ENCODE measurements at places on chromosomes 4 and X.

DNA sequence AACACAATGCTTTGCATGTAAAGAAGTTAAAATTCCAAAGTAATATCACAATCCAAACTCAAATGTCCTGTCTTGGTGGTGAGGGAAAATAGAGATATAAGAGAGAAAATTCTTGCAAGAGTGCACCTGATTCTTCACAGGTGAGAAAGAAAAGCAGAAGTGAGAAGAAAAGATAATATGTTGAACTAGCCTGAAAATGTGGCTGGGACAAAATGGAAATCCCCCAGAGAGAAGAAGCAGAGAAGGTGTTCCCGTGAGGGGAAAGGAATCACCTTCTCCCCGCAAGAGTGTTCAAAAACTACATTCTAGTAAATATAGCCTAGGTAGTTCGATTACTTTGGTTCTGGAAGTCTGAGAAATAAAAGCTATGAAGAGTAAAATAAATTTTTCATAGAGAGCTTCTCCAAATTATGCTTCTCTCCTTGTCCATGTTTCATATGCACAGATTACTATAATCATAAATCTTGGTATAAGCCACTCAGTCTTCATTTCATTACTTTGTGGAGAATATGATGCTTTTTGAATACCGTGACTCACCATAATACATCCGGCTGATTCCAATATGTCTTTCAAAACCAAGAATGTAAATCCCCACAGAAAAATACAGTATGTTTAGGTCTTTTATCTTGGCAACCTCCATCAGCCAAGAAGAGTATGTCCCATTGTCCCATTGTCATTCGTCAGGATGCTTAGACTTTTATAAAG, 63.1 kb downstream of the COX18 start:
- no peak for DNase-seq

DNA sequence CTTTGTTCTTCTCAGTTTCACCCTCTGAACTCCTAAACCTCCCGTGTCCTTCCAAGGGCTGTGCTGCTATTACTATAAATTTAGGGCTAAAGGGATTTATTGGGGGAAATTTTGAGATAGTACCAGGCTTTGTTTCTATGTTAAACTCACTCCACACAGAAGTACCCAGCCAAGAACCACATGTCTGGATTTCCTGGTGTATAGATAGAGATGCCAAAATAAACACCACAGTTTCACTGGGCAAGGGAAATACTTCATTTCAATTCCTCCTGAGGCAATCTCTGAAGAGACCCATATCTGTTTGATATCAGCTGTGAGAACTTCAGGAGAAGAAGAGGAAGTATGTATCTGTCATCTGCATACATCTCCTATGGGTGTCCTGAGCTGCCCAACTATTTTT, 21.7 kb upstream of the CLNK start:
- no peak for DNase-seq

- DNase-seq, result no peak
Measured at GRCh38 chr4:106953036-106953705, 82.9 kb downstream of the DKK2 start.

- no peak for DNase-seq
Measured at GRCh38 chrX:16807548-16807947, 21.3 kb downstream of the TXLNG start.

GRCh38 chr4:86961605-86962295, 26.9 kb downstream of the AFF1 start:
- DNase-seq, result peak; percentile 52

- no peak for DNase-seq
Measured at GRCh38 chr4:147117431-147117830, 171.8 kb upstream of the TTC29 start.

DNA sequence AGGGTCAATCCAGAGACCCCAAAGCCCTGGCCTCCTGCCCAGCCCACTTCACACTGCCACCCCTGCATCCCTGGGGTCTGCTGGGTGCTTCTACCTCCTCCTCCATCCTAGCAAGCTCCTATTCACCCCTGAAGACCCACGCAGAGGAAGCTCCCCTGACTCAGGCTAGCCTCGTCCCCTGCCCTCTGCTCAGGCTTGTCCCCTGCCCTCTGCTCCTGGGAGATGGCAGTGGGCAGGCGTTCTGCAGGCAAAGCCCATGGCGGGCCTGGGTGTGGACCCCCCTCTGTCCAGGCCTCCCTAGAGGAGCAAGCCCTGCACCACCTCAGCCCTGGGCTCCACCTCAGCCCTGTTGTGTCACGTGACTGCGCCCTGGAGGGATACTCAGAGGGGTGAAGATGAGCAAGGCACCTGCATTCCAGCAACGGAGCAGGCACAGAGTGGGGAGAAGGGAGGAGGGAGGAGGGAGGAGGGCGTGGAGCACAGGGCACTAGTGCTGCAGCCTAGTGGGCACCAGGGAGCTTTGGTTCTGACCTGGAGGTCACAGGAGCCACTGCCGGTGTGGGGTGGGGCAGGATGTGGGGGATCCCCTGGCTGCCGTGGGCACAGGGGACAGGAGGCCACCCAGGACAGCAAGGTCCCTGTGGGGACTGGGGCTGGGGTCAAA, 27.6 kb upstream of the FGFR3 start:
- no peak for DNase-seq

DNA sequence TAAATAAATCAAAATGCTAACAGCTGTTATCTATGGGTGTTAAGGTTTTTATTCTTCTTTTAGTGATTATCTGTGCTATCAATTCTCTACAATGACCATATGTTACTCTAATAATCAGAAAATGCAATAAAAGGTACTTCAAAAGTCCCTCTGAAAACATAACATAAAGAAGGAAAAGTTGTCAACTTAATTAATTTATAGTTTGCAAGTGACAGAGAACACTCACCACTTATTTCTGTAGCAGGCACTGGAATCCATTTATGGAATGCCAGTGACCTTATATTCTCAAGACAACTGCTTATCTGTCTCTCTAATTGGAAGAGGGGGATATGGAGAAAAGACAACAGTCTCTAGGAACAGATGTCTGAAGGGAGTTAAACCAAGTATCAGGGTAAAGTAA, 25.6 kb upstream of the PLS3 start:
- no peak for DNase-seq

DNA sequence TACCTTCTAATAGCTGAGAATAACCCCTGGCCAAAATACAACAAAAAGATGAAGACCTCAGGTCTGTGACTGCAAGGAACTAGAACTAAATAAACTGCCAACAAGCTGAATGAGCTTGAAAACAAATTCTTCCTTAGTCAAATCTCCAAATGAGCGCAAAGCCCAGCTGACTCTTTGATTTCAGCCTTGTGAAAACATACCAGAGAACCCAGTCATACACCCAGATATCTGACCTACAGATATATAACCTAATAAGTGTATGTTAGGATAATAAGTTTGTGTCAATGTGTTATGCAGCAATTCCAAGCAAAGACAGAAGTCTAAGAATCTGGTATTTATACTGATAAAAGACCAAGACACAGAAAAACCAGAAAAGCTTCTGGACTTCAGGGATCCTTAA, 38.0 kb upstream of the ADGRL3 start:
- no peak for DNase-seq

DNA sequence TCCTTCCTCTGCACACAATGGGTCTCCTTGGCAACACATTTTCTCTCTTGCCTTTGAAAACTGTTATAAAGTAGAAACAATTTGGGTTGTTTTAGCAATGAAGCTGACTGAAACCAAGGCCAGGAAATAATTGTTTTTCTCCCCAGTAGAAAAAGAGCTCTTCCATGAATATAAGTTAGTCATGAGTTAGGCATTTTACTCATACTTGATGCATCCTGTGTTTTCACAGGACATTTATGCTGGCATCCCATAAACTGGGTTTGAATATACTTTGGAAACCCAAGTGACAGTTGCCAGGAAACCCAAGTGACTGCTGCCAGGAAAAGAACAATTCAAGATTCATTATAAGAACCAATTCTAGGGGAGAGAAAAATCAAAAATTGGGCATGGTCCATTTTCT, 128.6 kb upstream of the NPY2R start:
- no peak for DNase-seq

DNA sequence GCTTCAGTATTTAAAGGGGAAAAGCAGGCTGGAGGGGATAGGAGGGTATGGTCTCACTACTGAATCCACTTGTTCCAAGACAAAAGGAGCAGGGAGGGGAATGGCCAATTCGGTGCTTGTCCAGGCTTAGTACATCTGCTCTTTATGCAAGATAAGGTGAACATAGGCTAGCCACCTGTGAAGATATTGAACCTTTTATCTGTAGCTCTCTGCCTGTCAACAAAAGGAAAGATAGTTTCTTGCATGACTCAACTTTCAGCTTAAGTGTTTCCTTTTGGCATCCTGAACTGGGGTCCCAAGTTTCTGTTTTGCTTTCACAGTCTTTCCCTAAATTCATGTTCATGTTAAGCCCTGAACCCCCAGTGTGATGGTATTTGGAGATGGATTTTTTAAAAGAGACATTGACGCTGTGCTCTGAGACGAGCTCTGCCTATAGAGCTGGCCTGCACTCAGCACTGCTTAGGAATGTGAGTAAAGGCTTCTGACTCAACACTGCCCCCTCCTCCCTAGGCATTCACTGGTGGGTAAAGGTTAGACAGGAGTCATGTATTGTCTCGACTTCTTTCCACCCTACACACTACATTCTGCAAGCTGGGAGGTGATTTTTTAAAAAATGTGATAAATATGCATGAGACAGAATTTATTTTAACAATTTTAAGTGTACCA, 28.2 kb downstream of the FAM149A start:
- DNase-seq, result peak; percentile 45

- no peak for DNase-seq
Measured at GRCh38 chr4:20431543-20431951, 179.8 kb downstream of the SLIT2 start.

DNA sequence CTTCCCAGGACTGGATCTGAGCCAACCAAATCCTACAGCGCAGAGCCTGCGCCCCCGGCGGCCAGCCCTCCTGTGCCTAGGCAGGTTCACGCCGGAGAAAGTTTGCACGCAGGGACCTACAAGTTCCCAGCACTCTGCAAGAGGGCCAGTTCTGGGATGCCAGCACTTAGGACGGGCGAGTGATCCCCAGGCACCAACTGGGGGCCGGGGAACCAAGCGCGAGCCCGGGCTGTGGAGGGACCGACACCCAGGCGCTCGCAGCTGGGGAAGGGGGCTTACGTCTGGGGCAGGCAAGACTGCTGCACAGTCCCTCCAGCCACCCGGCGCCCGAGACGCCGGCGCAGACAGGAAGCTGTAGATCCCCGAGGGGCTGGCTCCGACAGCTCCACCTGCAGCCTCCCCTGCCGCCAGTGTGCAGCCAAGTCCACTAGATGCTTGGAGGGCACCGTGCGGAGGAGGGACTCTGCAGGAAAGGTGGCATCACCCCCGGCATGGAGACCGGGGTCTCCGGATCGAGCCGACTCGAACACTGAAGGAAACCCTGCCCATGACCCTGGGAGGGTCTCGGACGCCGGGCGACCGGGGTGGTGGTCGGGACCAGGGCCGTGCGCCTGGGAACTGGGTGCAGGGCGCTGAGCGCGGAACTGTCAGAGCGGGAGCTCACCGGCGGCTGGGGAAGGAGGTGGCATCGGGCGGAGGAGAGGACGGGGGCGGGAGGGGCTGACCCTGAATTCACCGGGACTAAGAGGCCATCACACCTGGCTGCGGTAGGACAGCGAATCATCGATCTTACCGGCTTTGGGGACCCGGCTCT, 566 bp downstream of the CORIN start:
- DNase-seq, result peak; percentile 57

DNA sequence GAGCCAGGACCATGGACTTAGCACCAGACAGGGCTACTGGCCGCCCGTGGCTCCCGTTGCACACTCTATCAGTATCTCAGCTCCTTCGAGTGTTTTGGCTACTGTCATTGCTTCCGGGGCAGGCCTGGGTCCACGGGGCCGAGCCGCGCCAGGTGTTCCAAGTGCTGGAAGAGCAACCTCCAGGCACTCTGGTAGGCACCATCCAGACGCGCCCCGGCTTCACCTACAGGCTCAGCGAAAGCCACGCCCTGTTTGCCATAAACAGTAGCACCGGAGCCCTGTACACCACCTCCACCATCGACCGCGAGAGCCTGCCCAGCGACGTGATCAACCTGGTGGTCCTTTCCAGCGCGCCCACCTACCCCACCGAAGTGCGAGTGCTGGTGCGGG, 1.6 kb downstream of the FAT4 start:
- DNase-seq, result peak; percentile 26

DNA sequence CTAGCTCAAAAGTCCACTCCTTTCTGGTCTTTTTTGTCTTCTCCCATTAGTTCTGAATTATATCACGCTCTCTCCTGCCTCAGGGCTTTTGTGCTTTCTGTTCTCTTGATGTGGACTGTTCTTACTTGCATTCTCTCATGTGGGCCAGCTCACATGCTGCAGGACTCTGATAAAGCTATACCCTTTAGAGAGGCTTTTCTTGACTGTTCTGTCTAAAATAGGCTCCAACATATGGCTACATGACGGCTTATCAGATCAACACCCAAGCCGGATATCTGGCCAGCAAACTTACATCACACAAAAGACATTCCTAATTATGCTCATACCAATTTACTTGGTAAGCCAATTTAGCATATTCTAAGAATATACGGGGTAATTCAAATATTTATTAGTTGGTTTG, 1494.5 kb downstream of the TECRL start:
- no peak for DNase-seq

GRCh38 chrX:37759878-37760418, 19.9 kb upstream of the CYBB start:
- no peak for DNase-seq

DNA sequence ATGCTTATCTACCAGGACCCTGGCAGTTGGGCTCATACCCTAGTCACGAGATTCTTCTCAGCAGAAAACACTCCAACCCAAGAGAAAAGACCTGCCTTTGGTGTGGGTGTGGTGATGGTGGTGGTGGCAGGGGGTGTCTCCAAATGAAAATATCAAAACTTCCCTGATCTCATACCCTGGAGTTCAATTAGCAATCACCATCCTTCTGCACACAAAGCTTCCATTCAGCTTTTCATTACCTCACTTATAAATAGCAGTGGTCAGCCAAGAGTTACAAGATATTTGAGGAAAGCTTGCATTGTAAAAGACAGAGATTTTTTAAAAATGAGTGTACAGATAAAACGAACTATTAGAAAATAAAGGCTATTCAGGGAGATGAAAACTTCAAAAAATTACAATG, 580.8 kb upstream of the MAGEB2 start:
- DNase-seq, result no peak

GRCh38 chr4:39541987-39542610, 14.9 kb upstream of the UGDH start:
- no peak for DNase-seq

DNA sequence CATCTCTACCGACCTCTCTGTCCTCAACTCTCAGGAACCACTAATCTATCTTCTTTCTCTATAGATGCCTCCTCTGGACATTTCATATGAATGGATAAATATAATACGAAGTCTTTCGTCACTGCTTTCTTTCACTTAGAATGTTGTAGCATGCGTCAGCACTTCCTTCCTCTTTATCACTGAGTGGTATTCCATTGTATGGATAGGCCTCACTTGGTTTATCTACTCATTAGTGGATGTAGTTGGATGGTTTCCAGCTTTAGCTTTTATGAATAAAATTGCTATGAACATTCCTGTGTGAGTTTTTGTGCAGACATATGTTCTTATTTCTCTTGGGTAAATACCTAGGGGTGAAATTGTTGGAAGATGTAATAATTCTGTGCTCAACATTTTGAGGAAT, 528.2 kb upstream of the FAT1 start:
- no peak for DNase-seq

All from renal pelvis (tissue), 12 donors.